ENCODE measurements at places on chromosomes 7 and 10.

GRCh38 chr7:122546496-122546895, 152.4 kb downstream of the RNF133 start:
- no peak for DNase-seq

DNA sequence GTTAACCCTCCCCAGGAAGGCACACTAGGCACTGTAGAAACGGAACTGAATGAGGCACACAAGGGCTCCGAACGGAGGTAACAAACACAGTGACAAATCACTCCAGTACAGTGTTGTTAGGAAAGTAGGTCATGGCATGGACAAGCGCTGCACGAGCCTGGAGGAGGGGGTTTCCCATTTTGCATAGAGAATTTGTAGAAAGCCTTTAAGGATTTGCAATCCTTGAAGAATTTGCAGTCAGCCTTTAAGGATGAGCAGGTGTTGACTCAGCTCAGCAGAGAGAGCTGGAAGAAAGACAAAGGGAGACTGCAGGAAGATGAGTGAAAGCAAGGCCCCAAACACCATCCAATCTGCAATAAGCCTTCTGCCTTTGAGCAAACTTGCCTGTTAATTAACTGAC, 51.1 kb upstream of the PPP1R3C start:
- DNase-seq: no peak

DNA sequence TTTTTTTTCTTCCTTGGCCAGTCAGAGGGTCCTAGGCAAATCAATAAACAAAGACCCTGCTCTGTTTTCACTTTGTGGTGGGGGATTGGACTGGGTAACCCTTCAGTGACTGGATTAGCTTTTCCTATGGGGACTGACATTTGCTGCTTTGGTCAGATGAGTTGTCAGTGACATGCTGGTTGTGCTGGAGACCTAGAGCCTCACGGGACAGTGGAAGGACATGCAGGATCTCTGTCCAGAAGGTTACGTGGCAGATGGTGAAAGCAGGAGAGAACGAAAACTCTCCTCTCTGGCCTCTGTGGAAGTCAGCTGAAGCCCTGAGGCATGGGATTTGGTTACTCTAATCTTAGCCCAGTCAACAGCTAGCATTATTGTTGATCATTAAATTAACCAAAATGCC, 90.0 kb upstream of the BMPER start:
- DNase-seq: no peak

DNA sequence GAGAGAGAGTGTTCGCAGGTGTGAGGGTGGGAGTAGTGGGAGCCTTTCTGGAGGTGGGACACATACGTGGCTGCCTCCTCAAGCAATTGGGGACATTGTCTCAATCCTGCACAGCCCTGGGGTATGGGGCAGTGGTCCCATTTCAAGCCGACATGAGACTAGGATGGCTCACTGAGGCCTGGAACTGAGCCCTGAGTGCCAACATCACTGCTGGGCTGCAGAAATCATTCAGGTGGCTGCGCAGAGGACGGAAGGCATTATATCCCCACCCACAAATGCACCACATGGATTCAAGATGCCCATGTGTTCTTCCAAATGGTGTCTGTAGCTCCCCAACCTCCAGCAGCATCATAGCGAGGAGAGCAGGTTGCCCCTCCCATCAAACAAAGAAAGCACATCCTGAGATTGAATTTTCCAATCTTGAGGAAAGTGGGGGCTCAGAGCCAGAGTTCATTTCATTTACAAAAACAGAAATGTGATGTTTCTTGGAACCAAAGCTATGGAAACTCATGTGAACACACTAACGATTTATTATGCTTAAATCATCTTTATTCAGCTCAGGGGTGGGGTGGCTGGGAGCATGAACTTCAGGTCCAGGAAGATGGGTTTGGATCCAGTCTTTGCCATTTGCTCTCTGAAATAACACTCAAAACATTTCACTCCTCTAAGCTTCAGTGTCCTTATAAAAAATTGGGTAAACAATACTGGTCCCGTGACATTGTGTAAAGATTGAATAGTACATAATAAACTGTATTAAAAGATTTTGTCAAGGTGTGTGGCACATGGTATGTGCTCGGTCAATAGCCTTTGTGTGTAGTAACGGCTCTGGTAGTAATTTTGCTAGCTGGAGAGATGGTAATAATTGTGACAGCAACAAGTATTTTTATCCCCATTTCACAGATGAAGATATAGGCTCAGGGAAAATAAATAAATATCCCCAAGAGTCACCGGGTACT, 4.6 kb downstream of the SFTPA2 start:
- DNase-seq: no peak

DNA sequence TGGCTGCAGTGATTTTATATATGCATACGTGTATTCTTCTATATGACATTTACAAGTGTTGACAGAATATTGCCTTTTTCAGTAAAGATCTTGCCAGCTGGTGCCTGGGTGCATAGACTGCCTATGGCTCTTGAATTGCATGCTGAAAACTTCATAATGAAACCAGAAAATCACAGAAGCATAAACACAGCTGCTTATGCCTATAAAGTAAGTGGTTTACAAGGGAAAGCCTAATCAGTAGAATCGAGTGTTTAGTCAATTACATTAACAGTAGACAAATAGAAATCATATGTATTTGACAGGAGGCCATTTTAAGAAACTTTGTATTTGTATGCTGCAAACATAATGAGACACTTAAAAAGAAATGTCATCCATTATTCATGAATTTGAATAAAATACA, 82.5 kb downstream of the TMEM168 start:
- DNase-seq: no peak

- no peak for DNase-seq
These were observed 33.9 kb downstream of the VWDE start for GRCh38 chr7:12369756-12370155.

DNA sequence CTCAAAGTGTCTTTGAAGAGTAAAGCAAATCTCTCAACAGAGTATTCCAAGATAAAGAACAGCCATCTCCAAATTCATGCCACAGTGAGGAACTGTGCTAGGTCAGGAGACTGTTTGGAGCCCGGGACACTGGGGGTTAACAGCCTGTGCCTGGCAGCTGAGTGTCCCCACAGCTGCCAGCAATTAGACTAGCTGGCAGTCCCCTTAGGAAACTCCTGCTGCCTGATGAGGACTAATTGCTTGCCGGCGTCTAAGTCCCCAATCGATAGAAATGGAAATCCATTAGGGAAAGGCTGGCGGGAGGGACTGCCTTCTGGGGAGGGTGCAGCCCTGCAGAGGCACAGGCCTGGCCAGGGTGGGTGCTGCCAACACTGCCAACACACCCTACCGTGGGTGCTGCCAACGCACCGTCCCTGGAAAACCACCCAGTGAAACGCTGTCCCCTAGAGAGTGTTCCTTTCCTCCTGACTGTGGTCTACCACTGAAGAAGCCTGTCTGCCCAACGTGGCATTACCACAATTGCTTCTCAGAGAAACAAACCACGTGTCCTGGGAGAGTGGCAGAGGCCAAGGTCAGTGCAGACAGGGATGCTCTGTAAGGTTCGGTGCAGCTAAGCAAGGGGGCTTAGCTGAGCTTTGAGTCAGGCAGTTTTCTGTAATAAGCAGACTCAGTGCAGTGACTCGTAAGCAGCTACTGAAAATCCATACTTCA, 60.8 kb downstream of the XRCC2 start:
- no peak for DNase-seq

- no peak for DNase-seq
These were observed 102.2 kb upstream of the IL6 start for GRCh38 chr7:22624781-22625180.

DNA sequence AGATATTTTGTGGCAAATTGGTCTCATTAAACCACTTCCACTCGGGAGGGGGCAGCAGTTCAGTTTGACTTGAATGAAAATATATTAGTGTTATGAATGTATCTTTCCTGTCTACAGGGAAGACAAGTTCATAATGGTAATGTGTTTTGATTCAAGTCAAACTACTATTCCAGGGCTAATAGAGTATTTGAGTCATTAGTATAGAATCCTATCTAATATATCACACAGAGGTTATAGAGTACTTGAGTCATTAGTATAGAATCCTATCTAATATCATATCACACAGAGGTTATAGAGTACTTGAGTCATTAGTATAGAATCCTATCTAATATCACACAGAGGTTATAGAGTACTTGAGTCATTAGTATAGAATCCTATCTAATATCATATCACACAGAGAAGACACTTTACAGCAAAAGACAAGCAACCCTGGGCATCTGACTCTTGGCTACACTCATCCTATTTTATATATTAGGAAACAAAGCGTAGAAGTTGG, 199.7 kb upstream of the MAGI2 start:
- no peak for DNase-seq

DNA sequence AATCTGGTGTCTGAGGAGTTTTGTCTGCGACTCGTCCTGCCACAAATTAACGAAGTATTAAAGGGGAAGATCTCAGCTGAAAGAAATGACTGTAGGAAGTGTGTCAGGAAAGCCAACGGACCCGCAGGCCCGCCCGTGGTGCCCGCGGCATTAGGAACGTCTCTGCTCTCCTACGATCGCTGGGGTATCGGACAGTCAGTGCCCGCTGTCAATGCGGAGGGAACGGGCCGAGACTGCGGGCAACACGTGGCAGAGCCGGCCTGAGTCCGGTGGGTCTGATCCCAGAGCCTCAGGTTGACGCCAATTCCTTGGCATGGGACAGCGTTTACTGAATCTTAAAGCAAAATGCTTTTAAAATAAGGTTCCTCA, 128.7 kb downstream of the KBTBD2 start:
- DNase-seq: no peak

GRCh38 chr7:69363136-69363535, 235.1 kb upstream of the AUTS2 start:
- DNase-seq: no peak

GRCh38 chr7:78011642-78012041, 213.1 kb downstream of the PHTF2 start:
- no peak for DNase-seq

- no peak for DNase-seq
These were observed 155.4 kb downstream of the ADK start for GRCh38 chr10:74306227-74306982.

GRCh38 chr7:49245062-49245461, 320.7 kb downstream of the CDC14C start:
- DNase-seq: no peak

DNA sequence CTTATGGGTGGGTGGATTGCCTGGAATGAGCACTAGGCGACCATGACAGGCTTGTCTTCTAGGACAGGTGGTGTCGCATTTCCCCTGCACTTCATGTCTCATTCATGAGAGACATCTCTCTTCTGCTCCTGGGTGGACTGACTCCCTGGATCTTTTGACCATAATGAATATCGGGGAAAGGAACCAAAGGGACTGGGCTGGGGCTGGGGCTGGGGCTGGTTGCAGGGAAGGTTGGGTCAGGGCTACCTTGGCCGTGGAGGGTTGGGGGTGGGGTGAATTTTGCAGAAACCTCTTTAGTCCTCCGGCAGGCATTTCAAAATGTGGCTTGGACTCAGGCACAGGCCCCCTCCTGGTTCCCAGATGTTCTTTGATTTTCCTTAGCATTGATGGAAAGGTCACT, 319.2 kb downstream of the ZNF716 start:
- DNase-seq: no peak

DNA sequence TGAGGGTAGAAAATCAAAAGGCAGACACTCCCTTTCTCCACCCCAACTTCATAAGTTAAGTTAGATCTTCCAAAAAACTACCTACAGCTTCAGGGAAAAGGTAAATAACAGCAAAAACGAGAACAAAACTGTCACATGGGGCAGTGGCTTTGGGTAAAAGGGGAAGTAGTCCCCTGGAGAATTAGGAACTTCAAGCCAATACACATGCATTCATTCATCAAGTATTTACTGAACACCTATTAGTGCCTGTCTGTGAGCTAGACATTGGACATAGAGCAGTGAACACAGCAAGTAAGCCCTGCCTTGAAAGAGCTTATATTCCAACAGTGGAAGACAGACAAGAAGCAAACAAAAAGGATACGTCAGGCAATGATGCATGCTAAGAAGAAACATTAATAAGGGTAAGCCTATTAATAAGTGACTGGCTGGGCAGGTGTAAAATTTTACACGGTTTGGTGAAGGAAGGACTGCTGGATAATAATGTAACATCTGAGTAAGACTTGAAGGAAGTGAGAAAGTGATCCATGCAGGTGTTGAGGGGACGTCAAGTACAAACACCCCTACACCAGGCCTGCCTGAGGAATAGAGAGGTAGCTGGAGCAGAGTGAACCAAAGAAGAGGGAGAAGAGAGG, 69.6 kb upstream of the RAPGEF5 start:
- DNase-seq: no peak

GRCh38 chr10:7520507-7521485, 110.0 kb upstream of the SFMBT2 start:
- no peak for DNase-seq

- DNase-seq: no peak
These were observed 176.6 kb downstream of the TPK1 start for GRCh38 chr7:144659211-144659610.

Data from stimulated activated CD4-positive, alpha-beta T cell treated with anti-CD3 and anti-CD28 coated beads, Interleukin-4, amount 100 ng/mL, for 1 hour (primary cell).